ENCODE measurements at places on chromosomes 7 and 10. TPM values are rescaled to one million over a fixed set of nuclear protein-coding genes. Genes with fewer than 3 reads are reported as not detected.

CALHM2 gene
- total RNA-seq = 0.68 TPM

KEL gene
- not detected for total RNA-seq

SLC39A12 gene
- not detected for total RNA-seq

CUL1 gene
- total RNA-seq = 84.5 TPM

CPN1 gene
- not detected for total RNA-seq

TRIM73 gene
- total RNA-seq = 0.20 TPM

RPEL1 gene
- total RNA-seq = 0.03 TPM

GRCh38 chr7:158650821-158651225, 53.8 kb downstream of the NCAPG2 start:
- DNase-seq = no peak

DNA sequence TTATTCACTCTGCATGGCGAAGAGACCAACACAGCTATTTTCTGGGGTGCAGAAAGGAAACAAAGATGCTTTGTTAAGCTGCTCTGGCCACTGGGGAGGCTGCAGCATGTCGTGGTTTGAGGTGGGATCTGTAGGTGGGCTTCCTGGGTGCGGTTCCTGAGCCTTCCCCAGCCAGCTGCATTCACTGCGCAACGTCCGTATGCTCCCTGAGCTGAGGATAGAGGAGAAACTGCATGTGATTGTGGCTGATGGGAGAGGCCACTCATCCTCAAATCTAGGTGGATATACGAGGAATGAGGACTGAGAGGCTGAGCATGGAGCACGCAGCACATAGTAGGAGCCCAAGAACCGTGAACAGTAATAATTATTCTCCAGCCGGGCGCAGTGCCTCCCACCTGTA, 9.9 kb upstream of the DNAAF5 start:
- no peak for DNase-seq

- no peak for DNase-seq
Measured at GRCh38 chr10:19778996-19779395, 37.2 kb upstream of the PLXDC2 start.

DNA sequence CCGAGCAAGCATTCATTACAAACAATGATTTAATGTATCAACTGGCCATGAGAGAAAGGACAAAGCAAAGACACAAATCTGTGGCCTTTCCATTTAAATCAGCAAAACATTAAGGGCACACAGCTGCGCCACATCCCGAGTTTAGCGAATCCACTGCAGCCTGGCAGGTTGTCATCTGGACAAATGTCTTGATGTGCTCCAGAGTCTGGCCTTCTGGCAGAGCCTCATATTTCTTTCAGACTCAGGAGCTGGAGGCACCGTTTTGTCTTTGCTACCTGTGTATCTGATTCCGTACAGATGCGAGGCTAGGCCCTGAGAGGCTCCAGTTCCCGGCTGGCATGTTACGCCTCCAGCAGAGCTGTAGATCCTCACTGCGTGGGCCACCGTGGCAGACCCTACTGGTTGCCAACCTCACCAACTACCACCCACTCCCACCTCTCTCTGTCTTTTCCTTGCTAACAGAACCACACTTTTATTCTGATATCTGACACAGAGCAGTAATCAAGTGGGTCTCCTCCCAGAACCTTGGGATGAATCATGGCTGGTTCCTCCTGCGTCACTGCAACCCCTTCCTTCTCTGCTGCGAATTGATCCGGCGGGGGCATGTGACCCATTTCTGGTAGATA, 40.9 kb upstream of the EFCAB10 start:
- DNase-seq = no peak

- DNase-seq = no peak
Measured at GRCh38 chr10:47255866-47256265, 44.1 kb upstream of the GDF10 start.

DNA sequence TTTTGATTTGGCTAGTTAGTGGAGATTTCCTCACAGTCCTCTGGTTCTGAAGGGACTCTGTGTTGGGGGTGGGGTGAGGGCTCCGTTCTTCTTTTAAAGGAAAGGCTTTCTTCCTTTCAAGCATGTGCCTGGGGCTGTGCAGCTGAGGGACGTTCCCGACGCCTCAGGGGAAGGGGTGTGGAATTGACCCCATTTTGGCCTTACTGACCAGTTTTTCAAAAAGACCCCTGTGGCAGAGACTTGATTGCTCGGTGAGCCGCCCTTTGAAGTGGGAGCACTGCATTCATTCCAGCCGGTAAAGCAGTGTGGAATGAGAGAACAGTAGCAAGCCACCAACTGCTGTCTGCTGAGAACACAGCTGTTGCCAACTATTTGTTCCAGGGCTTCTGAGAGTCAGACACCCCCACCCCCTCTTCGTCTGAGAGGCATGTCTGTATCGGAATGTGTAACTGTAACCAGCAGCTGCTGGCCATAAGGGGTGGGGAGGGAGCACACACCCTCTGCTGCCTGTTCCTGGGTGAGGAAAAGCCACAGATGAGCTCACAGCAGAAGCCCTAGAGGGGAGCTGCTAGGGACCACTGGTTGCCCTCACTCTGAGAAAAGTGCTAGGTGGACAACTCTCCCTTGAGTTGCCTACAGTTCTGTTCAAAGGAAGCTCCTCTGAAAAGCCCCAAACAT, 33.2 kb downstream of the WBP1L start:
- peak; percentile 48 for DNase-seq

DNA sequence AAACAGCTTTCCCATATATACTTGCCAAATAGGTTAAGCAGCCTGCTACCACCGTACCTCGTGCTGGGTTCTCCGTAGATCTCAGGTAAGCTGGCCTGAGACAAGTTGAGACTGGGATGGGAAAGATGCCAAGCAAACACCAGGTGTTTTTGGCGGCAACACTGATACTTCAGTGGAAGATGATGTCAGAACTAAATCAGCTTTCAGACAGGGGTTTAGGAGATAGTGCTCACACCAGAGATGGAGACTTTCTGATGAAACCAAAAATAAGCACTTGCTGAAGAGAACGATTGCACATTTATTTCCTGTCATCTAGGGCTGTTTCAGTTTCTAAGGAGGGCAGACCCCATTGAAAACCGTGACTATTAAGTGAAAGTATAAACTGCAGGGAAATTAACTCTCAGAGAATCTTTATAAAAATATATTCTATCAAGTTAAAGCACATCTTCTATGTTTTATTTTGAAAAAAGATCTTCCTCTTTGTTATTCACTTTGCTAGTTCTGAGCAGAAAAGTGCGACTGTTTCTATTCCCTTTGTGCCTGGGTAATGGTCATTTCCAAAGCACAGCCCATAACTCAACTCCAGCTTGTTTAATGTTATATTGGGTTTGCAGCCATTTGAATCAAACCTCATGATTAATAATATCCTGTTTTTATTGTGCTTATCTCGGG, 149.9 kb downstream of the CPED1 start:
- peak; percentile 5 for DNase-seq

Measured in G401 (cell line).